ENCODE measurements at places on chromosomes 3 and 15.

DNA sequence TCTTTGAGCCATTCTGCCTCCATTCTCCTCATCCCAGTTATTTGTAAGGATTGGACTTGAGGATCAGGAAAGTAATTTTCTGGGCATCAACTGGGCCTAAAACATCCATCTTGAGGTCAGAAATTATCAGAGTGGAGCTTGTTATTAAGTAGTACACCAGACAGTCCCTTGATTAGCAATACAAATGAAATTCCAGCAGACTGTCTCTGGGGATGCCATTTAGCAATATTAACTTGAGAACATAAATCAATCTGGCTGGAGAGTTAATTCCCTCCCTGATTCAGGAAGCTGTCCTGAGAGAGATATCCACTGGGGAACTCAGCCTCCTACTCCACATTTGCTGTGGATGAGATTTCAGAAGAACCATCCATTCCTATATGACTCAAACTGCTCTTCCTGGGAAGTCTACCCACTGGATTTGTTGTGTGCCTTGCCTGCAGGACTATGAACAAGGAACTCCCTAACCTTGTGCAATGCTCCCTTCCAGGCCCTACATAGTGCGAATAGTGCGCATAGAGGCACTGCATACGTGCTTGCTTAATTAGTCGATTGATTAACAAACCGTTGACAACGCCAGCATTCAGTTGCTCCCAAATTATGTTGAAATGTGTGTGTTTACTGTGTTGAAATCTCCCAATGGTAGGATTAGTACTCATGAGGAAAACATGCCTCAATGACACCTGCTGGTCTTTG is 36.1 kb upstream of the MTMR14 start:
- DNase-seq = no peak

DNA sequence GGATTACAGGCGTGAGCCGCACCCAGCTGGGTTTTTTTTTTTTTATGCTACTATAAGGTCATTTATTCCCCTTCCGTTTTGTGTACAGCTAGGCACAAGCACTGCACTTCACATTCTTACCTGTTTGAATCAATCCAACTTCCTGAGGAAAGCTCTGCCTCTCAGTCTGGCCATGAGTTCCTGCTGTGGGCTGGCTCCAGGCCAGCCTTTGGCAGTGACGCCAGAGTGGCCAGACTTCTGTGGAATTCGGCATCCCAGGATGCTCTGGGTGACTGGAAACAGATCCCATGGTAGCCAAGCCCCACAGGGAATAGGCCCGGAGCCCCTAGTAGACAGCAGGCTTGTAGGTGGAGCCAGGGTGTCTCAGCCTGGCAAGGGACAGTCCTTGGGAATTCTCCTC is 21.5 kb upstream of the TIMP4 start:
- DNase-seq = no peak

DNA sequence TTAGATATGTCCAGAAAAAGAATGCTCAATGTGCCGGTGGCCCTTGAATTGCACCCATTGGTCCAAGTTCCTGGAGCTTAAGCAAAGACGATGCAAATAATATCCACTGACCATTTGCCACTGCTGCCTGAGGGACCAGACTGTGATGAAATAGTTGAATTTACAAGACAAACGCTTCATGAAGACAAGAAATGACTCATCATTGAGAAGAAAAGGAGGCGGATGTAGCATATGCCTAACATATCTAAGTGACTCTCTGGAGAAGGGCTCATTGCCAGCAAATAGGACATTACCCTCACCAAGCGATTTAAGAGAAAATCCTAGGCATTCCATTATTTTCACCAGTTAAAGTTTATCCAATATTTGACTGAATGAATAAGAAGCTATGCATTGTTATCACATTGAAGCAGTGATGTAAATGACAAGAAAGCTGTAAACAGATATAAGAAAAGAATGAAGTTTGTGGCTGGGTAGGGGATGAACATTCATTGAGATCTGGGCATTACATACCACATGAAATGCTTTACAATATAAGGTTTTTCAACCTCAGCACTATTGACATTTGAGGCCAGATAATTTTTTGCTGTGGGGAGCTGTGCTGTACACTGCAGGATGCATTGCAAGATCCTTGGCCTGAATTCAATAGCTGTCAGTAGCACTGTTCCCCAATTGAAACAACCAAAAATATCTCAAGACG is 48.9 kb upstream of the CPNE4 start:
- DNase-seq = no peak

DNA sequence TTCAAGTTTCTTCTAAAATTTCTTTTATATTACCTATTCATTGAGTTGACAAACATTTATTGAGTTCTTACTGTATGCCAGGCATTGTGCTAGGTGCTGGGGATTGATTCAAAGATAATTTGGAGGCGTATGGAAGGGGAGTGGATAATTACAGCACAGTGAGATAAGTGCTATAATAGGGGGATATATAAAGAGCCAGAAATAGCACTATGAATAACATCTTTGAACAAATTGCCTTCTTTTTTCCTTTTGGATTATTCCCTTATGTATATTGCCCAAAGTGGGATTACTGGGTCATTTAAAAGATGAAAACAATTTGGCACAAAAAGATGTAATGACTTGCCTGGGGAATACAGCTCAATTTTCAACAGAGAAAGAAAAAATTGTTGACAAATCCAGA is 64.6 kb downstream of the LPP start:
- no peak for DNase-seq

DNA sequence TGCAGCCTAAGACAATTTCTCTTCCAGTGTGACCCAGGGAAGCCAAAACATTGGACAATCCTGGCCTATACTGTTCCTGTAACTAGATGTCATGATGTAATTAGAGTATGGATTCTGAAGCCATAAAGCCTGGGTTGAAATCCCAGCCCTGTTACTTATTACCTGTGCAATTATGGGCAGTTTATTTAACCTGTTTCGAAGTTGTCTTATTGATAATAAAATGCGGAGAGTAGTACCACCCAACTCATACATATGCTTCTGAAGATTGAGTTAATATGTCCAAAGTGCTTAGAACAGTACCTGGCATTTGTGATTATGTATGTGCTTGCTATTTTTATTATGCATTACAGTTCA is 30.1 kb downstream of the PPP4R2 start:
- DNase-seq = no peak

DNA sequence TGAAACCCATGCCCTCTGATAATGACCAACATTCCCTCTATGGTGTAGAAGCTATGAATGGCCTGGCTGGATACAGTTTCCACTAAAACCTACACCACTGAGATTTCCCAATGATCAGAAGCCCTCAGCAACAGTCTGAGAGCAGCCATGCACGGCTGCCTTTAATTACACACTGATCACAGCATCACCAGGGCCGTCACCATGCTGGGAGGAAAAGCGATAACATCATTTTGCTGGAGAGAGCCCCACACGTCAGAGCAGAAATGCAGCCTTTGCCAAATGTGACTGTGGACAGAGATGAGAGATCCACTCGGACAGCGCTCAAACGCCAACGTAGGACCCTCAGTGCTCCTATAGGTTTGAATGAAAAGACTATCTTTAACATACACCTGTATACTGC is 135.0 kb downstream of the XXYLT1 start:
- no peak for DNase-seq

DNA sequence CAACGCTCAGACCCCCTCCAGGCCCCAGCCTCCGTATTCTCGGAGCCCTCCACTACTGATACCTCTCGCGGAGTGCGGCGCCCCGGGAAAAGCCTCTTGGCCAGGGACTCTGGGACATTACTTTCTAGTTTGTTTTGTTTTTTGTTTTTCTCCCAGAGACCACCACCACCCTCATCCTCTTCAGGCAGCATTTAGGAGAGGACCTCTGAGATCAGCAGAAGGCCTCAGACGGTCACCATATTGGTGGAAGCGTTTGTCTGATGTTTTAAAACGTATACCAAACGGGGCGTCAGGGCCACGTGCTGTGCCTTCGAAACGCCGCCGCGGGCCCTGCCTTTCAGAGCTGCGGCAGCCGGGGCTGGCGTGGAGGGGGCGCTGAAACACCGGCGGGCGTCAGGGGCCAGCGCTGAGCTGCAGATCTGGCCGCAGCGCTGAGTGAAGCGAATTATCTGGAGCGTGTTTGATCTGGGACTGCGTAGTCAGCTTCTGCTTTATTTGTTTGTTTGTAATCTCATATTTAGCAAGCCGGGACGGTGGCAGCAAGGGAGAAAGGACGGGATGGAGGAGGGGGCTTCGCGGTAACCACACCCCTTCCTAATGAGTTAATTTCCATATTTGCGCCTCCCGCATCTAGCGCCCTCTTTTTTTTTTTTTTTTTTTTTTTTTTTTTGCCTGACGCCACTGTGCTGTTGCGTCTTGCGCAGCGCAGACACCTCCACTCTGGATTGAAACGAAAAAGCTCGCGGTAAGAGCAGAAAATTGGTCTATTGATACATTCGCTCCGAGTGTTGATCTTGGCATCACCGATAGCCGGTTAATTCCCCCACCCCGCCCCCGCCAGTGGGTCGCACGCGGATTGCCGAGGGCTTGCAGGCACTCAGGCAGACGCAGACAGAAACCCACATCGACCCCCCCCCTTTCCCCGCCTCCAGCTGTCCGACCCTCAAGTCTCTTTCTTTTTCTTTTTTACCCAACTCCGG is 14.9 kb downstream of the SOX2 start:
- no peak for DNase-seq

- no peak for DNase-seq
Measured at GRCh38 chr3:15636028-15636709, 34.6 kb downstream of the BTD start.

Measured in NCI-H1694 (cell line).